ENCODE measurements at places on chromosomes 1 and 21.

DNA sequence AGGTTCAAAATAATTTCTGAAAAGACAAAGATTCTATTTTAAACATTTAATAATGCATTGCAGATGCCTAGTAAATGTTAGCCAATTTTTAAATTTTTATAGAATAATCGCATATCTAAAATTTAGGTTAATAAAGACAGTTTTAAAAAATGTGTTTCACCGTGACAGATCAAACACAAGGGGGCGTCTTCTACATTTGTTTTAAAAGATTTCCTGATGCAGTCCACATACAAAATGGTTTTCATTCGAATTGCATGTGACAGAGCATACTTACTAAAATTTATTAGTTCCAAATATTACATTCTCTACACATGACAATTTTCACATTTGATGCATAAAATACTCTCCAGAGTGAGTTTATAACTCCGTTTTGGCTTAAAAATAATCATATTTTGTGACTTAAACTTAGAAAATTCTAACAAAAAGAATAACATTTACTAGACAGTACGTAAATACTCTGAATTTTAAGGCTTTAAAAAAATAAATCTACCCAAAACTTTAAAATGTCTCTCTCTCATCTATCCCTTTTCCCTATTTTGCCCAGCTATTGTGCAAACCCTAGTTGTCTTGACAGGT, 75.5 kb downstream of the ADAMTS1 start:
- DNase-seq = no peak

GRCh38 chr1:69947837-69948236, 257.5 kb downstream of the LRRC40 start:
- DNase-seq = no peak

- DNase-seq = no peak
These were observed 4.8 kb downstream of the KCNA2 start for GRCh38 chr1:110601332-110601731.

GRCh38 chr1:204344665-204345355, 14.9 kb downstream of the PLEKHA6 start:
- no peak for DNase-seq

DNA sequence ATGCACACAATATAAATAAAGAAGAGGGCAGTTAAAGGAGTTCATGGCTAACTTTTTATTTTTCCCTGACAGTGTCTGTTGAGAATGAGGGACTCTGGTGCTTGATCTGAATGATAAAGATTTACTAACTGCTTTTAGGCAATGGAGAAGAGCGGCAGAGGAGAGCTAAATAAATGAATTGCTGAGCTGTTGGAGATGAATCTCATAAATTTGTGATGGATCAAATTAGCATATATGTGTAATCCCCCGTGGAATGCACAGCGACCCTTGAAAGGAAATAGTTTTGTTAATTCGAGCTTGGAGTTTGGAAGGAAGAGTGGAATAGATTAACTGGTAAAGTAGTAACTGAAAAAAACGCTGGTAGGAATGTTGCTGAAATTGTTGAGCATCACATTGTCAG, 40.2 kb downstream of the HMCN1 start:
- DNase-seq = no peak

DNA sequence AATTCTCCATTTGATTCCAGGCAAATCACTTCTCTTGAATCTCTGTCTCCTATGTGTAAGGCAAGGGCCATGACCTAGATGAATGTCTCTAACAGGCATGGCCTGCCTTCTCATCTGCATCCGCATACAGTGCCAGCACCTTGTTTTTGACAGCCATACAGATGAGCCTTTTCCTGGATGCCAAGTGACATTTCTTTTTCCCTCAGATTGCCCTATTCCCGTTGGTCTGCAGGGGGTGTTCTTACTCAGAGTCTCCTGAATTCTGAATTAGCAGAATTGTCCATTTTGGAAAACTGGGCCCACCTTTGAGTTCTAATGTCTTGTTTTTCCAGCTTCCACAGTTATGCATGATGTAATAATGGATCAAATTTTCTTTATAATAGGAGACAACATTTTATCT, 88.0 kb upstream of the ADAR start:
- DNase-seq = no peak

DNA sequence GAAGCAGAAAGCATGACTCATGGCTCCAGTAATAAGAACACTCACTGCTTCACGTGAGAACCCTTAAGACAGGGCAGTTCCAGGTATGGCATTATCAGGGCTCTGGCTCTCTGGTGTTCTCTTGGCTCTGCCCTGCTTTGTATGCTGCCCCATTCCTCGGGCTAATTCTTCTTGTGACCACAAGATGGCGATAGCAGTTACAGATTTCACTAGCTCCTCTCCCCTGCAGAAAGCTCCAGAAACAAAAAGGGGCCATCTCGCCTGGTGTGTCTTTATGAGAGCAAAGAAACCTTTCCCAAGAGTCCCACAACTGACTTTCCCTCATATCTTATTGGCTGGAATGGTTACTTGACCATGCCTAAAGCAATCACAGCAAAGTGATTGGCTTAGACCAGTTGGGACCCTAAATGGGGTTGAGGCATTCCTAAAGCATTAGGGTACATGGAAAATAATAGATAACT, 60.1 kb downstream of the F3 start:
- no peak for DNase-seq

DNA sequence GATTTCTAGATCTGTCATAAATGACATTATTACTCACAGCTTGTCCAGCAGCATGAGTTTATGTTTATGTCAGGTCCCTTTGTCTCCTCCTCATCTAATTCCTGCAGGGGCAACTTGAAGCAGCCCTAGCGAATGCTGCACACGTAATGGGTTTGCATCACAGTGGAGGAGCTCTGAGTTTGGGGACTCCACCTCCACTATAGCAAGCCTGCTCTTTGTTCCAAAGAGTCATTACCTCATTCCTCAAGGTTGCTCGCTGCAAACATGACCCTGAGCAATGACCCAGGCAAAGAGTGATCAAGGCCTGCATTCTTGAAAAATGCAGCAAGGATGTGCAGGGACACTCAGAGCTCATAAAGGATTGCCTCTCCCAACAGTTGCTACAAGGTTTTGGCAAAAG, 261.9 kb downstream of the HHIPL2 start:
- no peak for DNase-seq

DNA sequence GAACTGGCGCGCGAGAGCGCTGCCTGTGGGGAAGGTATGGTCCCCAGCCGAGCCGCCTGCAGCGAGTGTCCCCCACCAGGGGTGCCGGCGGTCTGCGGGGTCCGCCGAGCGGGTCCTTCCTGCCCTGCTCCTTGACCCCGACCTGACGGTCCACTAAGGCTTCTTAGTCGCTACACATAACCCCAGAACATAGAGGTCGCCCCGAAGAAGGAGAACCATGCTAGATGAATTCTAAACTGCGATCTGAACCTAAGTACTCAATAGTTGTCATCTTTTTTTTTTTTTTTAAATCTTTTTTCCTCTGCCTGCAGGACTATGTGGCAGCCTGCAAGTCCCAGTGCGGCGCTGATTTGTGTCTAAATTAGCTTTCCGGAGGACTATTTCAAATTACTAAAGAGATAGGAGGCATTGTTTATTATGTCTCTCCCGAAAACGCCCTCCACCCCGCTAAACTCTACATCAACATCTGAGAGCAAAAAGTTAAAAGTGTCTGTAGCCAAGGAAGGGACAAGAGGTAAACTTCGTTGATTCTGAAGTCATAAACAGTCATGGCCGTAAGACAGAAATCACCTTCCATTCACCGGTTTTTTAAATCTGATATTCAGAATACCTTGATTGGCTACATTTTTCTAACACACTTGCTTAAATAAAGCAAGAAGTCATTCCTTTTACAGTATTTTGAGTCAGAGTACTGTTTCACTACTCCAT, 476 bp downstream of the AXDND1 start:
- DNase-seq = no peak

DNA sequence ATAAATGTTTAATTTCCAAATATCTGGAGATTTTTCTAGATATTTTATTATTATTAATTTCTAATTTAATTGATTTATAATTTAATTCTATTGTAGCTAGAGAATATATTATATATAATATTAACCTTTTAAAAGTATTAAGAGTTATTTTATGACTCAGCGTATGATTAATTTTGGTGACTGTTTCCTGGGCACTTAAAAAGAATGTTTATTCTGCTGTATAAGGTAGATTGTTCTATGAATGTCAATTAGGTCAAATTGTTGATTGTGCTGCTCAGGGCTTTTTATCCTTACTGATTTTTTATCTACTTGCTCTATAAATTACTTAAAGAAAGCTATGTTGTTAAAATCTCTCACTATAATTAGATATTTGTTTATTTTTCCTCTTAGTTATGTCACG, 20.1 kb upstream of the GJA8 start:
- no peak for DNase-seq

- DNase-seq = no peak
These were observed 58.9 kb downstream of the LRRC40 start for GRCh38 chr1:70146488-70146887.

- DNase-seq = no peak
These were observed 89.5 kb downstream of the XCL2 start for GRCh38 chr1:168454211-168454815.

DNA sequence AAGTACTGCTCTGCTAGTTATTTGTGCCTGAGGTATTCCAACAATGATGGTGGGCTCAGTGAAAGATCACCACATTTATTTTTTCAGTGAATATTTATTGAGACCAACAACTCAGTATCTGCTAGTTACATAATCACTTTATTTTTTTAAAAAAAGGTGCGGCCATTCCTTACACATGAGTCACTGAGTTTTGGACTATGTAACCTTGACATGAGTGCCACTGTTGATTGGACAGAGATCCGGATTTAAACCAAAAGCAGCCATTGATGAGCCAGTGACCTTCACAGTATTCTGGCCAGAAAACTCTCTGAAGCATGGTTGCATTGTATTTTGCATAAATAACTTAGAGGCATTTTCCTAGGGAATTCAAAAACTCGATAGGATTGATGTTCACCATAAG, 79.5 kb downstream of the NUF2 start:
- no peak for DNase-seq

- DNase-seq = no peak
These were observed 19.7 kb upstream of the NRDC start for GRCh38 chr1:51898090-51898734.

DNA sequence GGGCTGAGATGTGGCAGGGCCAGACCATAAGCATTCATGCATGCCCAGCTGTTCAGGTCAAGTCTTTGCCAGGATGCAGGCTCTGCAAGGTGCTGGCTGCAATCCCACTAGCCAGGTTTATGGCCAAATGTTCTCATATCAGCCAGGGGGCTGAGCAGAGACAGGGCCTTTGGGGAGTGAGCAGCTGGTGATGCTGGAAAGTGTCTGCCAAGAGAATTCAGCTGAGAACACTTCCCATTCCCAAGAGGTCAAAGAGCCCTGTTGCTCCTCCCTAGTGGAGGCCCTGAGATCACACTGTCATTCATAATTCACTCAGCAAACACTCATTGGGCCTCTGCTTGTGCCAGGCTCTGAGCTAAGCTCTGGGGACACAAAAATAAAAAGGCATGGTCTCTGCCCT, 150.3 kb downstream of the DMRTA2 start:
- no peak for DNase-seq

- DNase-seq = no peak
These were observed 6.2 kb upstream of the ACP6 start for GRCh38 chr1:147676311-147677085.

GRCh38 chr21:38438462-38438893, 59.8 kb downstream of the ERG start:
- no peak for DNase-seq

DNA sequence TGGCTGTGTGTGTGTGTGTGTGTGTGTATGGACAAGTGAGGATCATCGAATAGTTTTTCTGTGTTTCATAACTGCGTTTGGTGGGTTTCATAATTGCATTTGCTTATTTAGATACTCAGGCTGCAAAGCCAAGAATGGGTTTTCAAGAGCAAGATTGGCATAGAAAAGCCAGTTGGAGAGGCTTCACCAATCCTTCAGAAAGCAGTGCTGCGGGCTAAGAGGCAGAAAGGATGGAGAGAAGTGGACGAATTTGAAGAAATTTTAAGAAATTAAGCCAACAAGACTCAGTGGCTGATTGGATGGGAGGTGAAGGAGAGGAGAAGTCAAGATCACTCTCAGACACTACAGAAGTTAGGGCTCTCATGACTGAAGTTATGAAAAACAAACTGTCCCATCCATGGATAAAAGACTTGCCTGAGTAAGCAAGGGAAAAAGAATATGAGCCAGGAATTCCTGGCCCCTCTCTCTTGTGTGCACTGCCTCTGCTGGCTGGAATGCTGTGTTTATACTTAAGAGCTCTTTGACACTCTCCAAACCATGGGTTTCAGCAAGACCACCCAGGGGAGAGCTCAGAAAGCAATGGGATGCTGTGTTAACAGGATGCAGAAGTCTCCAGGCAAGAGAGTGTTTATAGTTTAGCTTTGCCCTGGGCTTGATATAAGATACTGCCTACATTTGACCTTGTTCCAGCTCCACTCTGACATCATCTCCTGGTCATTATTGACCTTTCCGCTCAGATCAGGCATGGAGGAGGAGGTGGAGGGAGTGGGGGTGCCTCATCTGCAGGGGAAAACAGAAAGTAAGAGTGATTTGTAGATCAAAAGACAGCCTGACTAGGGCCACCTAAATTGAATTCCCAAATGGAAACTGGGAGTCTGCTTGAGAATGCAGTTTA, 232.0 kb upstream of the PLXNA2 start:
- no peak for DNase-seq

GRCh38 chr1:1759456-1760344, 18.6 kb downstream of the NADK start:
- DNase-seq = no peak

DNA sequence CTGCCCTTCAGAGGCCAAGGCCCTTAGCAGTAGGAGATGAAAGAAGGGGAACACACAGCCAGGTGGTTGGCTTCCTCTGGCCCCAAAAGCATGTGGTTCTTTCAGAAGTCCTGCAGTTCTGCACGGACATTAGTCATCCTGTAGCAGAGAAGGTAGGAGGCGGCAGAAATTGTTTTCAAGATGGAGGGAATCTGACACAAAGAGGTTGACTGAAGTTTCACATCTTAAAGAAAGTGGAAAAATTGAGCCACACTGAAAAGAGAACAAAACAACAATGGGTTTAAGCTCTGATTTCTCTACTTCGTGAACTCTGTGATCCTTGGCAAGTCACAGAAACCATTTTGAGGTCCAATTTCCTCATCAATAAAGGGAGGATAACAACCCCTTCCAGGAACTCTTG, 125.3 kb upstream of the DNAH14 start:
- DNase-seq = no peak

All from activated T-helper 9 cell treated with anti-CD3 and anti-CD28 coated beads, Interleukin-2, amount 50 U/mL, for 16 hours (primary cell).